ENCODE measurements at places on chromosomes 5 and 9.

GRCh38 chr5:158875272-158875679 is 224.4 kb downstream of the EBF1 start:
- DNase-seq = no peak

- DNase-seq = no peak
Observed at GRCh38 chr5:74895906-74896305, 29.7 kb upstream of the FAM169A start.

DNA sequence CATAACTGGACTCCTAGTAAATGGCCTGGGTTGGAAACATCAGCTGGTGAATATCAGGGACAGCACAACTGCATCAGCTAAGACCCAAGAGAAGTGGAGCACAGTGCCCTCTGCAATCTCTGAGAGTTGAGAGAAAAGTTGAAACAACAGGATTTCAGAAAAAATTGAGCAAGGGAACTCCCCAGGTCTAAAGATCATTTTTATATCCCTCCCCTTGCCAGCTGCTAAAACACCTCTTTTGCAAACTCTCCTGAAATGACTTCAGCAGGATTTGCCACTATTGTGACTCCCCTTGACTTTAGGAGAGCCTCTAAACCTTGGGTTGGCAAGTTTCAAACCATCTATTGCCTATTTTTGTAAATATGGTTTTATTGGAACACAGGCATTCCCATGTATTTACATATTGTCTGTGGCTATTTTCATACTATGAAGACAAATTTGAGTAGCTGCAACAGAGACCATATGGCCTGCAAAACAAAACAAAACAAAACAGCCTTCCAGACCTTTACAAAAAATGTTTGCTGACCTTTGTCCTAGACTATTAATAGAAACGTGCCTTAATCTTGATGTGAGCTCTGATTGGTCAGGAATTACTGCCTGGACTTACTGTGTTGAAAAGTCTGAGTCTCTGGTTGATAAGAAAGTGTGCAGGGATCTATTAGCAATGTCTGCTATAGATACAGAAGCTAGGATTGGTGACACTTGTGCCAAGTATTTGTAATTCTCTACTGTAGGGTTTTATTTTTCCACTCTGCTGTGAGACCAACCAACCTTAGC is 37.7 kb upstream of the PLPPR1 start:
- DNase-seq = no peak

DNA sequence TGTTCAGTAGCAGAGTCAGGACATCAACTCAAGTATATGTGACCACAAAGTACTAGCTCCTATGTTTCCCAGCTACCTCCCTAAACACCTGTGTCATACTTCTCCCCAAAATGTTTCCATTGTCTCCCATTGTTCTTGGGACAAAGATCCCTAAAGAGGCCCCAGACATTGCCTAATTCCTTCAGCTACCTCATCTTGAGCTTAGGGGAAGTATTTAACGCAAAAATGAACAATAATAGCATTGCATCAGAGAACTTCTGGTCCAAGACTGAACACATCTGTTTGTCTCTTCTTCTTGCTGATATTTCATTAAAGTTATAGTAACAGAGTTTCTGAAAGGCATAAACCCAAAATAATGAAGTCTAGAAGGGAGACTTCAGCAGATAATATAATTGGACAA is 430.8 kb downstream of the MTRR start:
- no peak for DNase-seq

DNA sequence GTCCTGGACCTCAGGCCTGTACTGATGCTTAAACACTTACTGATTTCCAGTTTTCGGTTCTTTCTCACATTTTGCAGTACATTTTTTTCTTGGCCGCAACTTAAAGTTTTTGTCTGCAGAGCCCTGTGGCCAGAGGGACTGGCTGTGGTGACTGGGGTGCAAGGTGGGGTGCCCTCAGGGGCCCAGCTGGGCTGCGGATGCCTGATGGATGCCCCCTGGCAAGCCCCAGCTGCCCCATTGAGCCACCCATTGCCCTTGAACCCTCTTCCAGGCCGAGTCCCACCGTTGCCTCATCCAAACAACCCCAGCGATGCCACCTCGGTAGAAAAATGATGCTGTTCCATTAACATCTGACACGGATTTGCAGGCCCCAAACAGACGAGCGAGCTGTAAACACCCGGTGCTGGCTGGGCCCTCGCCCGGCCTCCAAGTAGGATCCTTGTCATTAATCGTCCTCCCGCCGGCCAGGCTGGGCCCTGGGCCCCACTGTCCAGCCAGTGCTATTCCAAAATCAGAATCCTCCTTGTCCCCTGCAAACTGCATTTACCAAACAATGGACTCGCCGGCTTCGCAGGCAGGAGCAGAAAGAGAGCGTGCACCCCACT is 107.9 kb downstream of the PHF2 start:
- DNase-seq = no peak

DNA sequence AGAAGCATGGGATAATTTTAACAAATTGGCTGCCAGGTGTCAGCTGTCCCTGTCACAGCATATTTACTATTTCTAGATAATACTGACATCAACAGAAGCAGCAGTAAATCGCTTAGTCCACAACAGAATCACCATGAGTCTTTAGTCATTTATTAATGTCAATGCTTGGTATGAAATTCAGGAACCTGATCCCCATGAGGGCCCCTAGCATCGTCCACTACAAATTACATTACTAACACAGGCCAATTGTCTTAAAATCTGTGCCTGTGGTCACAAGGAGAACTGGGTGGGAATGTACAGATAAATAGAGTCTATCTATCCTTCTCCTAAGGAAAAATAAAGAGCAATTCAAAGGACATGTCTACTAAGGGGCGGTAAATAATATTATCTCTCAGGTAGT is 76.1 kb downstream of the TSSK1B start:
- no peak for DNase-seq

GRCh38 chr9:79940919-79941318 is 369.2 kb downstream of the TLE4 start:
- DNase-seq = no peak

GRCh38 chr5:137902408-137903133 is 13.3 kb downstream of the PKD2L2 start:
- no peak for DNase-seq

- DNase-seq = no peak
Observed at GRCh38 chr5:55052383-55052931, 28.4 kb downstream of the GZMK start.

- DNase-seq = no peak
Observed at GRCh38 chr9:133863257-133863592, 125.1 kb upstream of the SARDH start.

DNA sequence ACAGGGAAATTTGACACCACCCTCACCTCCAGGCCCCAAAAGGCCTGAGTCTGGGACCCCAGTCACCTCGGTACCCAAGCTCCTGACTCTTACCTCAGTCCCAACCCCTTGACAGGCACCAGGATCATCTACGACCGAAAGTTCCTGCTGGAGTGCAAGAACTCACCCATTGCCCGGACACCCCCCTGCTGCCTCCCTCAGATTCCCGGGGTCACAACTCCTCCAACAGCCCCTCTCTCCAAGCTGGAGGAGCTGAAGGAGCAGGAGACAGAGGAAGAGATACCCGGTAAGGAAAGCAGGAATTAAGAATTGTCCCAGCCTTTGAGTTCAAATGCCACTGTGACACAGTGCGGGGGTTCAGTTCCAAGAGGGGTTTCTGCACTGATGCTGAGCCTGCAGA is 1.3 kb downstream of the EIF4EBP3 start:
- no peak for DNase-seq

- no peak for DNase-seq
Observed at GRCh38 chr5:168756453-168757391, 177.6 kb upstream of the PANK3 start.

DNA sequence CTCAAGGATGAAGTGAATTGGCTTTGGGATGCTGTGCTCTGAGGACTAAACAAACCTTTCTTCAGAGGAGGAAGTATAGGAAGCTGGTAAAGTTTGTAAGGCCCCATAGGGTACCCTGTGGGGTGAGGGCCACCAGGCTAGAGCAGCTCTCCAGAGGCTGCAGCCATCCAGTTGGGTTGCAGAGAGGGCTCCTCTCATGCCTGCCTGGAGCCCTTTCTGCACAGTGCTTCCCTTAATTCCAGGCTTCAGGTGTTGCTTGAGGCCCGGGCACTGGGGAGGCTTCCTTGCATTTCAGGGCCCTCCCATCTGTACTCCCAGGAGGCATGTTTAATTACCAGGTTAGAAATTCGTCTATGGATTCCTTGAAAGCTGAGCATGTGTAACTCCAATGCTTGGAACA is 95.3 kb upstream of the FSTL4 start:
- DNase-seq = no peak

GRCh38 chr9:103287361-103287760 is 292.2 kb downstream of the CYLC2 start:
- DNase-seq = no peak

DNA sequence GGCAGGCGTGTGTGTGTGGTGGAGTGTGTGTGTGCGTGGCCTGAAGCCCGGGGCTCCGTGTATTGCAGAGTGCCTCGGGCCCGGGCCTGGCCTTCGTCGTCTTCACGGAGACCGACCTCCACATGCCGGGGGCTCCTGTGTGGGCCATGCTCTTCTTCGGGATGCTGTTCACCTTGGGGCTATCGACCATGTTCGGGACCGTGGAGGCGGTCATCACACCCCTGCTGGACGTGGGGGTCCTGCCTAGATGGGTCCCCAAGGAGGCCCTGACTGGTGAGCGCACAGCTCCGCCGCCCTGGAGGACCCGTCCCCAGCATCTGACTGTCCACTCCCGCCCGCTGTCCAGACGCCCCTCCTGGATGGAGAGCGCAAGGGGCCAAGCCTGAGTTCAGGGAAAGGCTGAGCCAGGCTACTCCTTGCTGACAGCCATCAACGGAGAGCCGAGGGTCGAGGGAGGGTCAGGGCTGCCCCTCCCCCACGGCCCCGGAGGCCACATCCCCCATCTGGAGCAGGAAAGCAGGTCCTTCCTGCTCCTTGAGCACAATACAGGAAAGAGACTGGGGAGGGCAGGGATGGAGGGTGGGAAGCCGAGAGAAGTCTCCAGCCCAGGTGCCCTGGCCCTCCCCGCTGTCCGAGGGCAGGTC is 18.4 kb downstream of the SLC6A18 start:
- no peak for DNase-seq

- no peak for DNase-seq
Observed at GRCh38 chr9:35529161-35529823, 39.4 kb downstream of the RUSC2 start.

DNA sequence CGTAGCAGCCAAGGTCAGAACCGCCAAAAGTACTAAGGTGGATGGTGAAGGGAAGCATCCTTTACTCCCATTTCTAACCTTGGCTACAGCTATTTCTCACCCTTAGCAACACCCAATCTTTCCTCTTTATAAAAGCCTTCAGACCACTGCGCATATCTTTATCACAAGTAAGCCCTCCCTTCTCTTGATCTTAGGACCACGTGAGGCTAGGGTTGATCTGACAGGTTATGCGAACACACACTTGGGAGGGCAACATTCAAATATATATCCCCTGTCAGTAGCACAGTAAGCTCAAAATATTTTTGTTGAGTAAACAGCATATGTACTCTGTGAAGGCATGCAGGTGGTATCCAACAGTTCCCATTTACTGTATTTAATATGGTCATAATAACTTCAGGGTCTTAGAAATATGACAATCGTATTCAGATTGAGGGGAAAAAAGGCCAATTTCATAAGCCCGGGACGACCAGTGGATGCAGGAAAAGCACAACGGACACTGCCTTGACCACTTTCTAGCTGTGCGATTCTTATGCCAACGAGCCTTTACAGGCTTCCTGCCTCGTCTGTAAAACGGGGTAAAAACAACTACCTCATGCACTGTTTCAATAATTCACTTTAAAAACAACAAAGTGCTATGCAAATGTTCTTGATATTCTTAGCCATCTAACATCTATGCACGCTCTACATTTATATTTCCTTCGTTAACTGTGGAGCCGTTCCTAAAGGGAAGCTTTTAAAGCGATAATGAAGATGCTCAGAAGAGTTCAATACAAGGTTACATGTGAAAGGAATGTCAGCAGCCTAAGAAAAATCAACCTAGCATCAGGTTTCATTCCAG is 1.3 kb downstream of the ARSB start:
- DNase-seq = no peak

GRCh38 chr9:74035786-74036185 is 461.3 kb upstream of the RORB start:
- no peak for DNase-seq

DNA sequence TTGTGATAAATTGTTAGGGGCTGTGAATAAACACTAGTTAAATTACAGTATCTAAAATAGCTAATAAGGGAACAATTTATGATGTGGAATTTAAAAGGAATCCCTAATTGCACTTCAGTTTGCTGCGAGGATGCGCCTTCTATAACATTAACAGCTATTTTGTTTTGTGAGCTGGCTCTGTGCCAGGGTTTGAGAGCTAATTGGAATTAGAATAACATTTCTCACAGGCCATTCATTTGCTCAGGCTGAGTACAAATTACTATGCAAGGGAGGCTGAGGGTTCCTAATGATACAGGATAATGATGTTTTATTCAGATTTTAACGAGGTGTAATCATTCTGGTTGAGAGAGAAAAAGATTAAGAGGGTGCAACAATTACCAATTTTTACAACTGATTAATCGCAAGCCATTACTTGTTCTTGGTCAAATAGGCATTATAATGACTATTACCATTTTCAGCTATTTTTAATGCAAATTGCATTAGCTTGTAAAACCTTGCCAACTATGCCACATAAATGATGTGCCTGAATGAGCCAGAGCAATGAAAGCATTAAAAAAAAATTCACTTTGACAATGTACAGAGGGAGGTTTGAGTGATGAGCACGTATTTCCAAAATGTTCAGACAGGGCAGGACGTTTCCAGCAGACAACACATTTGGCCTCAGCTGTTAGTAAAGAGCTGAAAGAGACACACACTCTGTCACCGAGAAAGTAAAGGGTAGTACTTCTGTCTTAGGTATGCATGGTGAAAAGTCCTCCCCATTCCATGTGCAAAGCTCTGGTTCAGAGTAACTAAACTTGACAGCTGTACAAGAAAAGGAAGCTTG is 576.5 kb downstream of the TLE1 start:
- no peak for DNase-seq

GRCh38 chr5:107383414-107383813 is 287.3 kb downstream of the EFNA5 start:
- DNase-seq = no peak

DNA sequence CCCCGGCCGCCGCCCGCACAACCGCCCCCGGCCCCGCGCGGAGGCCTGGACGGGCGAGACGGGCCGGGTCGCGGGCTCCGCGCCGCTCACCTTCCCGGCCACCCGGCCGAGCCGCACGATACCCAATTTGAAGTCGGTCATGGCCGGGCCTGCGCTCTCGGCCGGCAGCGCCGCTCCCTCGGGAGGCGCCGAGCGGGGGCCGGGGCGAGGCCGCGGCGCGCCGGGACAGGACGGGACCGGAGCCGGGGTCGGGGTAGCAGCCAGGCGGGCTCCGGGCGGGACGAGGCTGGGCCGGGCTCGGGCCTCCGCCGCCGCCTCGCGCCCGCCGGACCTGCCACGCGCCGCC is 216 bp downstream of the ZMYND19 start:
- no peak for DNase-seq

DNA sequence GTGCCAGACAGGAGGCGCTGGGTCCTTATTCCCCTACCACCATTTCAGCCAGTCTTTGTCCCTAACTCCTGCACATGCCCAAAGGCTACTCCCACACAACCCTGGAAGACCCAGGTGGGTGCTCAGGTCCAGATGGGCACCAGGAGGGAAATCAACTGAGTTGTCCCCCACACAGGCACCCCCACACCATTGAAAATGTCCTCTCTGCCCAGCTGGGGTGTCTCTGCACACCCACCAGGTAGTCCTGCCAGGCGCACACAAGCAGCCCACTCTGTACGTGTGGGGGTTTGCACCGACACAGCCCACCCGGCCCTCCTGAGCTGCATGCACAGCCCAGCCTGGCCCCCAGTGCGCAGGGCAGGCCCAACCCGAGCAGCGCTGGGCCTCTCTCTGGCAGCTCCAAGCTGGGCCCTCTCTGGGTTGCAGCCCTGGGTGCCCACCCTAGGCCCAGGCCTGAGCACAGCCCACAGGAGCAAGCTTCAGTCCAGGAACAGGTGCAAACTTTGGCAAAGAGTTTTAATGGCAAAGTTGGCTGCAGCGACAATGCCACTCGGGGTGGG is 2.2 kb downstream of the RNF208 start:
- no peak for DNase-seq
